ENCODE measurements at places on chromosomes 4 and X.

DNA sequence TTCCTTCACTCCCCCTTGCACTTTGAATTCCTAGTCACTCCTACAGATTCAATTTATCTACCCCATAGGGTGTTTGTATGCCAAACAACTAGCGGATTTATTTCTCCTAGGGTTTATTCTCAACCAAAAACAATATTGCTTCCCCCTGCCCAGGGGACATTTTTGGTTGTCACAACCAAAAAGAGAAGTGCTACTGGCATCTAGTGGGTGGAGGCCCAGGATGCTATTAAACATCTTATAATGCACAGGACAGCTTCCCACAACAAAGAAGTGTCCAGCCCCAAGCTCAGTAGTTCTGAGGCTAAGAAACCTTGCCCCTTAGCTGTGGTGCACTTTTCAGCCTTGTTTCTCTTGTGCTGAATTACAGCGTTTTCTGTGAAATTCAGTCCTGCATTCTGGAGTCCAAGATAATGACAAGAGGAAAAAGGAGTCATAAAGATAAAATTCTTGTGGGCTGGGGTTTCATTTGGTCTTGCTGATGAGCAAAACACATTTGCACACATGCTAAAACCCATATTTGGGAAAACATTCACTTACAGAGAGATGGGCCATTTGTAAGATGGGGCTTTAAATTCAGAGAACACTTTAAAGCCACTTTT, 11.2 kb upstream of the SYTL4 start:
- DNase-seq: peak; percentile 8

DNA sequence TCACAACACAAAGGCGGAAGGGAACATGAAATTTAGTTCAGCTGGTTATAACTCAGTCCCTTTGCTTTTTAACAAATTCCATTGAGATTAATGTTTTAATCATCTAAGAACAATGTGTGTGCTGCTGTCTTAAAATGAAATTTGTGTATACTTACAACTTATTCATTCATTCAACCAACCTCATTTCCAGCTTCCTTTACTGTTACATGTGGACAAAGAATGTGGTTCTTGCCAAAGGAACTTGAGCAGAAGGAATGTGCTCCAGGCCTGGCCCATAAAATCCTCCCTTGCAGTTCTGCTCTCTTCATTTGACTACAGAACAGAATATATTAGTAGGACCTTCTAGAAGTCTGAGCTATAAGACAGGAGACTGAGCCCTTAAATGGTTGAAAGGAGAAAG, 176.8 kb upstream of the GLRA2 start:
- no peak for DNase-seq

- peak; percentile 4 for DNase-seq
Measured at GRCh38 chrX:23980011-23980441, 47.0 kb downstream of the KLHL15 start.

DNA sequence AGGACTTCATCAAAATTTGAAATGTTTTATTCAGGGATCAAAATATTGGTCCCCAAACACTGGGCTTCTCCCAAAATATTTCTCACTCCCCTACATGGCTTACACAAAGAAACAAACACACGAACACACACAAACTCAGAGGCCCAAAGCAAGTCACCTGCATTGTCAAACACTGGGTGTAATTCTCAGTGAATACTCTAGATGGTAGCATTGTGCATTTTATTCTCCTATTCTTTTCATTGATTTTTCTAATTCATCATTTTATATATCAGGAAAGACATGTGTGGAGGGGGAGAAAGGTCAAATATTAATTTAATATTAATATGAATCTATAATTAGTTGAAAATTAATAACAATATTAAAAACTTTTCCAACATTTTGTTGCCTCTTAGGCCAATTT, 72.3 kb upstream of the TNMD start:
- peak; percentile 2 for DNase-seq

GRCh38 chr4:121738780-121739535, 26.0 kb downstream of the SMIM43 start:
- no peak for DNase-seq

- DNase-seq: no peak
Measured at GRCh38 chr4:110224142-110224541, 25.7 kb upstream of the ELOVL6 start.

DNA sequence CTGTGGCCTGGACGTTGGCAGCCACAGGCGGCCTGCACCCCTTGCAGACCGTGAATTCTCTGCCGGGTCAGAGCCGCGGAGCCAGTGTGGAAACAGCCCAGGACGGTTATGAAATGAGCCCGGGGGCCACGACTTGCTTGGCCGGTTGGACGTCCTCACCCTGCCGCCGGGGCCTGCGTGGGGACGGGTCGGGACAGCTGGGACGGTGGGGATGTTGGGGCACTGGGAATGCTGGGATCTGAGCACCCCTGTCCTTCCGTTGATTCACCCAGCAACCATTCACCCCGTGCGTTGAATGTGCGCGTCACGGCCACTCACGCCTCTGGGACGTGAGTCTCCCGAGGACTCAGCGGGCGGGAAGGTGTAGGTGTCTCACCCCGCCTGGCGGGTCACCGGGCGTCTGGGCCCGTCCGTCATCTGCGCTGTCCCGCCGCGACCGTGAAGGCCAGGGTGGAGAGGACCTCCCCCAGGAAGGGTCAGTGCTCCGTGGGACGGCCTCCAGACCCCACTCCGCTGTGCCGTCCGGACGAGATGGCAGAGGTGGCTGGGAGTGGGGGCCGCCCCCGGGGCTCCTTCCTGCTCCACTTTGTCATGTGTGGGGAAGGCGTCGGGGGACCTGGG, 4.5 kb upstream of the PLCXD1 start:
- DNase-seq: no peak

DNA sequence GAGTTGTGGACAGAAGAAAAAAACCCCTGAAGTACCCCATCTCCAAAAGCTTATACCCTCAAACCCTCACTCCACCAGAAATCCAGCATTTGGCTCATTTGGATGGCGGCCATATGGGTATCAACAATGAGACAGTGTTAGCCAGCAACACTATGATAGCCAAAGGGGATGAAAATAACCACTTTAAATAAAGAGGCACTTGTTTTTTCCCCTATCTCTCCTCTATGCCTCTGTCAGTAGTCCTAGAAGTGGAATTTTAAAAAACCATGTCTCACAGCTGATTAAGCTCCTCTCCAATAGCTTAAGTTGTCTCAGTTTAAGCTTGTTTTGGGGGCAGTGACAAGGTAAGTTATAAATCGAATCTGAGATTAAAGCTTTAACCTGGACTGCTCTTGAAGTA, 124.0 kb downstream of the MOSPD2 start:
- DNase-seq: no peak

- DNase-seq: no peak
Measured at GRCh38 chr4:7897811-7898210, 41.9 kb downstream of the AFAP1 start.

DNA sequence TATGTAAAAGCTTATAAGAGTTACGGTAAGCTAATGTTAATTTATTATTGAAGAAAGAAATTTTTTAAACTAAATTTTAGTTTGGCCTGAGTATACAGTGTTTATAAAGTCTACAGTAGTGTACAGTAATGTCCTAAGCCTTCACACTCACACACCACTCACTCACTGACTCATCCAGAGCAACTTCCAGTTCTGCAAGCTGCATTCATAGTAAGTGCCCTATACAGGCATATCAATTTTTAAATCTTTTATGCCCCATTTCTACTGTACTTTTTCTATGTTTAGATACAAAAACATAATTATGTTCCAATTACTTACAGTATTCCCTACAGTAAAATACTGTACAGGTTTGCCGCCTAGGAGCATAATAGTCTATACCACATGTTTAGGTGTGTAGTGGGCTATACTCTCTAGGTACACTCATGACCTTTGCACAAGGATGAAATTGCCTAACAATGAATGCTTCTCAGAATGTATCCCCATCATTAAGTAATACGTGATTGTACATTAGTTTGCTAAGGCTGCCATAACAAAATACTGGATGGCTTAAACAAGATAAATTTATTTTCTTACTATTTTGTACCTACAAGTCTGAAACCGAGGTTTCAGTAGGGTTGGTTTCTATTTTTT, 333.8 kb upstream of the PCDH7 start:
- DNase-seq: no peak

- no peak for DNase-seq
Measured at GRCh38 chr4:34187056-34187455, 2057.3 kb downstream of the ARAP2 start.

DNA sequence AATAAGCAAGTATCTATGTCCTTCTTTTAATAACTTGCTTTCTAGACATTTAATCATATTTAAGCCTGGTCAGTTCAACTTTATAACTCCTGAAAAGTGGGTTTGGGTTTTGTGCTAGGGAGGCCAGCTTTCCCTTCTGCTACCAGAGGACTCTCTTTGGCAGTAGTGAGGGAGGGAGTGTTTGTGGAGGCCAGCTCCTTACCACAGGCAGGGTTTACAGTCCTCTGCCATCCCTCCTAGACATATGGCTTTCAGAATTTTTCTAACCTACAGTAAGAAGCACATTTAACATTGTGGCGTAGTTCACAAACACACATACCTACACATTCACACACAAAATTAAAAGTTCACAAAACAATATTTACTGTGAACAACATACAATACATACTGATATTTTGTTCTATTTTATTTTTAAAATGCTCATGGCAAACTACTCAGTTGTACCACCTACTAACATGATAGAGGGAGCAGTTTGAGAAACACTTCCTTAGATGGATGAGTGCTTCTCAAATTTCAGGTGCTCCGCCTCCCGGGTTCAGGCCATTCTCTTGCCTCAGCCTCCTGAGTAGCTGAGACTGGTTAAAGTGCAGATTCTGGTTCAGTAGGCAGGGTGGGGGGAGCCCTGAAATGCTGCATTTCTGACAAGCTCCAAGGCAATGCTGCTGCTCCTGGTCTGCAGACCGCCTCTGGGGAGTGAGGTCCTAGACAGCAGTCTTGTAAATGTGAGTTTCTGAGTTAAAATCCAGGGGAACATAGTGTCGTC, 86.7 kb downstream of the PTTG2 start:
- DNase-seq: peak; percentile 28

GRCh38 chrX:2479420-2479780, 21.4 kb downstream of the DHRSX start:
- no peak for DNase-seq

GRCh38 chrX:38426785-38427184, 74.4 kb downstream of the OTC start:
- DNase-seq: peak; percentile 41

DNA sequence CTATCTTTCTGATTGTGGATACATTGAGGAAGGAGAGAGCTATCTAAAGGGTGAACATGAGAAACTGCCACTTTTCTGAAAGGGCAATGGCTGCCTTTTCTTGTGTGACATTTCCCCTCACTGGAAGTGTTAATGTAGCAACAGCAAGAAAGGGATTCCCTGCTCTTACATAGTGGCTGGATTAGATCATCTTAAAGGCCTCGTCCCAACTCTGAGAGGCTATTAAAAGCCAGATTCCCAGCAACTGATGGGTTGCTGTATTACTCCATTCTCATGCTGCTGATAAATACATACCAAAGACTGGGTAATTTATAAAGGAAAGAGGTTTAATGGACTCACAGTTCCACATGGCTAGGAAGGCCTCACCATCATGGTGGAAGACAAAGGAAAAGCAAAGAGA, 33.7 kb upstream of the ADH7 start:
- no peak for DNase-seq

- DNase-seq: no peak
Measured at GRCh38 chr4:1398681-1399507, 7.3 kb downstream of the NKX1-1 start.

DNA sequence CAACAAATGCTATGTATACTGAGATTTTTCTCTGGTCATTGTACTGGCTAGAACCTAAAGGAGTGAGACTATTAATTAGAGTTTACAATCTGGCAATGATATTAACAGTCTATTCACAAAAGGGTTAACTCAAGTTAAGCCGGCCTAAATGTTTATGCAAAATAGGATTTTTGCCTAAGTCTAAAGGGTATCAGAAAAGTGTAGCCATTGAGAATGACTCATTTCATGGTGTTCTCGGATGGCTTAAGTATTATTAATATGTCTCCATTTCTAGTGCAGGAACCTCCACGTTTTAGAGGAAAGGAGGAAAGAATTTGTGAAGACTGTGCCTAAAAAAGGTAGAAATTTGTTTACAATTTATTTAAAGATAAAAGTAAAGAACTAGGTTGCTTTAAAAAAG, 29.8 kb downstream of the DYNLT3 start:
- no peak for DNase-seq

- DNase-seq: peak; percentile 7
Measured at GRCh38 chr4:130071746-130072145, 975.8 kb downstream of the C4orf33 start.

DNA sequence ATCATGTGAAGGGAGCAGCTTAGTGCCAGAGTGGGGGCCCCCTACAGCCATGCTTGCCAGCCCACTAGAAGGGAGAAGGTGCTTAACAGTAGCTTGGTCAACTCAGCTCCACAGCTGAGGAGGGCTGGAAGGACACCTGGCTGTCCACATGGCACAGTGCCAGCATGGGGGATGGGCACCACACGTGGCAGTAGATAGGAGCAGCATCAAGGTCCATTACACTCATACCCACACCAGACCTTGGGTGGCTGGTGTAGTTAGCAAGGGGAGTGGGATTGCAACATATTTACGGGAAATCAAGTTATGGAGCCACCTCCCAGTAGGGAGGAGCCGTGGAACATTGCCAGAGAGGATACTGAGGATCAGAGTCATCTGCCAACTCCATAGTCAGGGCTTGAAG, 37.9 kb upstream of the SLC4A4 start:
- DNase-seq: no peak

DNA sequence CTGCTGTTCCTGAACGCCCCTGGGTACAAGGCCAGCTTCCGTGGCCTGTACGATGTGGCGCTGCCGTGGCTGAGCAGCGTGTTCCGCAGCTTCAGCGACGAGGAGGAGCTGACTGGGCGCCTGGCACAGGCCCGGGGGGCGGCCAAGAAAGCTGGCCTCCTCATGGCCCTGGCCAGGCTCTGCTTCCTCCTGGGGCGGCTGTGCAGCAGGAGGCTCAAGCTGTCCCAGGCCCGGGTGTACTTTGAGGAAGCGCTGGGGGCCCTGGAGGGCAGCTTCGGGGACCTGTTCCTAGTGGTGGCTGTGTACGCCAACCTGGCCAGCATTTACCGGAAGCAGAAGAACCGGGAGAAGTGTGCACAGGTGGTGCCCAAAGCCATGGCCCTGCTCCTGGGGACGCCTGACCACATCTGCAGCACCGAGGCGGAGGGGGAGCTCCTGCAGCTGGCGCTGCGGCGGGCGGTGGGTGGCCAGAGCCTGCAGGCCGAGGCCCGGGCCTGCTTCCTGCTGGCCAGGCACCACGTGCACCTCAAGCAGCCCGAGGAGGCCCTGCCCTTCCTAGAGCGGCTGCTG, 28.2 kb downstream of the SH3TC1 start:
- no peak for DNase-seq

DNA sequence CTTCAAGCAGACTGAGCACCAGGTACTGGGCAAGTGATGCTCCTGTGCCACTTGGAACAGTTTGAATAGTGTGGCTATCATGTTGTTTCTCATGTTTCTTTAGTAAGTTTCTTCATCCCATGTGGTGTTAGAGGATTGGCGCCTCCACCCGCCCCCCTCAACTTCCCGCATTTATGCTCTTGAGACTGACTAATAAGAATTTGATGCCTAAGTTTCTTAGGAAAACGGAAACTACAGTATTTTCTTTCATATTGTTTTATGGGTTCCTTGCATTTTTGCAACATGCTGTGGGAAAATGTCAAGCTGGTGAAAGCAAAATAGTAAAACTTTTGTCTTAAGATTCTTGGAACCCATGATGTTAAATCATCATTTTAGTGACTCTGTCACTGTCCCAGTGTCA, 101.2 kb upstream of the SLC4A4 start:
- DNase-seq: no peak
